ENCODE measurements at places on chromosomes 2 and 18.

DNA sequence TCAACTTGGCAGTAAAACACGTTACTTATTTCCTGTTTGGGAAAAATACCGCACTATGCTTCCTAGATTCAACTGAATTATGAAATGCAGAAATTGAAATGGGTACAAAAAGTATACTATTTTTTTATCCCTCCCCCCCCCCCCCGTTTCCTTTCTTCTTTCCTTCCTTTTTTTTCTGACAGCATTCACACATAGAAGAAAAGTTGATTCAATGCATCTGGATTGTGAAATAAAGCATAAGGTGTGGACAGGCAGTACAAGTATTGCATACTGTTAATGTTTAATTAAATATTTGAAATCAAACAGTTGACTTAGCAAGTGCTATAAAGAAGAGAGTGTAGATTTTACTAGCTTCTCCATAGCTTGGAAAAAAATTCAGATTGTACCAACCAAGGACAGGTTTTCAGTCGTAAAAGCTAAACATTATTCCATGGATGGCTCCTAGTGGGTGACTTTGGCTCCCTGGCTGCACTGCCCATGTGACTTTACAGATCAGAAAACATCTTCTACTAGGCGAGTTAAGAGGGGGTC is 21.6 kb upstream of the AGFG1 start:
- no peak for DNase-seq

DNA sequence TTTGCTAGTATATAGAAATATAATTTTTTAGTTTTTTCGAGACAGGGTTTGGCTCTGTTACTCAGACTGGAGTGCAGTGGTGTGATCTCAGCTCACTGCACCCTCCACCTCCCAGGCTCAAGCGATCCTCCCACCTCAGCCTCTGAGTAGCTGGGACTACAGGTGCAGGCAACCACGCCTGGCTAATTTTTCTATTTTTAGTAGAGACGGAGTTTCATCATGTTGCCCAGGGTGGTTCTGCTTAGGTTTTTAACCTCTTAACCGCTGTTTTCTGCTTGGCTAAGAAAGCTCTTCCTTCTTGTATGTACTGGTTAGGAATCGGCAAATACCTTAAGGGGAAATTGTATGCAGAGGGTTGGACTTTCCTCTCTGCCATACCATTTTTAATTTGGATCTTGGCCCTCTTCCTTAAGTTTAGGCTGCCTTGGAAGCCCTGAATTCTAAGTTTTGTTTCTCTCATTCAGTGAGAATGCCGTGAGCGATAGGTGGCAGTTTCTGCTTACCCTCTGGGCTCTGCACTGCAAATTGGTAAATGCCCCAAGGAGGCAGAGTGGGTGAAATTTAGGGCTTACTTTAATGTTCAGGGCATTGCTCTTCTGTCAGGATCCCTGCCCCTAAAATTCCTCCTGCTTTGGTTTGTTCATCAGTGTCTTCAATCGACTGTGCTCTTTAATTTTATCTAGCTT is 32.3 kb downstream of the EML6 start:
- no peak for DNase-seq

- no peak for DNase-seq
Observed at GRCh38 chr2:14843507-14844204, 211.1 kb downstream of the LRATD1 start.

DNA sequence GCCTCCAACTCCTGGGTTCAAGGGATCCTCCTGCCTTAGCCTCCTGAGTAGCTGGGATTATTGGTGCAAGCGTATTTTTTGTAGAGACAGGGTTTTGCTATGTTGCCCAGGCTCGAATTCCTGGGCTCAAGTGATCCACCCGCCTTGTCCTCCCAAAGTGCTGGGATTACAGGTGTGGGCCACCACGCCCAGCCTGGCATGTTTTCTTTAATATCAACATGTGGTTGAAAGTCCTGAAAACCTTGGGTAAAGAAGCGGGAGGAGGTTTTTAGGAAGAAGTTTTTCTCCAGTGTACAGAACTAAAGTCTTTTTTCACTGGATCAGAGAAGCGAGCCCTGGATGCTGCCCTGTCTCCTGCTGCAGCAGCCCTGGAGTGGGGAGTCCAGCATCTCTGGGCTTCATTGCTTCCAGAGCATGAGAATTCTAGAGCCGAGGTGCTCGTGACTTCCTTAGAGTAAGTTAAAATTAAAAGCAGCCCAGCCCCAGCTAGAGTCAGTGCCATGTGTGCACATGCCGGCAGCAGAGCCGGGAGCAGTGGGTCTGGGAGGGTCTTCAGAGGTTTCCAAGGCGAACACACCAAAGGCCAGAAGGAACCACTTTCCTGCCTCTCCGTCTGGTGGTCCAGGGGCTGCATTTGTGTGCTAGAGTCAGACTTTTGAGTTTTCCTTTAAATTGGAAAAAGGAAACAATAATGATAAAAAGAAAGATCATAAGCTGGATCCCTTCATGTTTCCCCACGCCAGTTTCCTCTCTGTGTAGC is 31.2 kb downstream of the ITGB1BP1 start:
- no peak for DNase-seq

DNA sequence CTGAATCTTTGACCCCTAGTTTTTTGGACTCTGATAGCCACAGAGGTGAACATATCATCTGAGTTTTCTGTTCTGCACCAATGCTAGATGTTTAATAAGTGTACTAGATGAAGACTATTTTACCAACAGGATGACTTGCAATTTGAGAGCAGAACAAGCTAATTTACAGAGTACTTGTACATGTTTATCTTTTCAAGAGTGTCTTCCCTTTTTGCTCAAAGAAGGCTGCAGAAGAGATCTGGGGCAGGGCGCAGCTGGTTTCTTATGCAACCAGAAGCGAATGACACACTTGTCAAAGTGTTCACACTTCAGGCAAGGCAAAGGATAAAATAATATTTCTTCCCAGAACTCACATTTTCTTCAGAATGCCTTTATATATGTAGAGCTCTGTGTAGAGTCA is 86.0 kb downstream of the VWA3B start:
- DNase-seq, result no peak

GRCh38 chr2:207258263-207258991 is 92.7 kb upstream of the KLF7 start:
- DNase-seq, result no peak

DNA sequence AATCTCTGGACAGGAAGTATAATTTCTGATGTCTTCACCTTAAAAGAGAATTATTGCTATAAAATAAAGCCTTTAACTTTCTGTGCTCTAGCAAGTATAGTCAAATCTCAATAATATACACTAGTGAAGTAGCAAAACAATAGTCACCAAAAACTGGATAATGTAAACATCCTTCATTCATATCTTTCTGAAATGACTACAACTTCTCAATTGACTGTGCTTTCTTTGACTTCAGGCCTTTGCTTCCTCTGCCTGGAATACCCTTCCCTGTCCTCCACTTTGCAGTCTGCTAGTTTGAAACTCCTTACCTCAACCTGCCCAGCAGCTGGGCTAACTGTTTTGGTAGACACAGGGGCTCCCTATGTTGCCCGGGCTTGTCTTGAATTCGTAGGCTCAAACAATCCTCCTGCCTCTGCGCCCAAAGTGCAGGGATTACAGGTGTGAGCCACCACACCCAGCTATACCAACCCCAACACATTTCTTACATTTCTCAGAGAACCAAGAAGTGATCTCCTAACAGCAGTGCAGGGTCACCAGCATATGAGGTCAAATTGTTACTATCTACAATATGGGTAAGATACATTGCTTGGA is 6.6 kb upstream of the PCBP1 start:
- no peak for DNase-seq

DNA sequence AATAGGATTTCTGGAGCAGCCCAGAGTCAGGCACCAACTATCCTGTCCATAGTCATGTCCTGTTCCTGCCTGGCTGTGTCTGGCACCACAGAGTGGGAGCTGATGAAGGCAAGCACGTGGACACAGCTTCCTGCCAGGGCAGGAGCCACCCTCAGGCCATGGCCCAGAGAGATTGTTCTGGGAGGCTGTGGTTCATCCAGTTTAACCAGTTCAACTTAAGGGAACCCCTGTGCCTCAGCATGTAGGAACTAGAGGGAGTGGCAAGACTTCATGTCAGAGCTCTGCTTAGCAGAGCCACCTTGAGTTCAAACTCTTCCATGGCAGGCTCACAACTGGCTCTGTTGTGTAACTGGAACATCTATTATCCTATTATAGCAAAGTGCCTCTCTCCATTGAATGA is 73.2 kb upstream of the NCKAP5 start:
- DNase-seq, result no peak

DNA sequence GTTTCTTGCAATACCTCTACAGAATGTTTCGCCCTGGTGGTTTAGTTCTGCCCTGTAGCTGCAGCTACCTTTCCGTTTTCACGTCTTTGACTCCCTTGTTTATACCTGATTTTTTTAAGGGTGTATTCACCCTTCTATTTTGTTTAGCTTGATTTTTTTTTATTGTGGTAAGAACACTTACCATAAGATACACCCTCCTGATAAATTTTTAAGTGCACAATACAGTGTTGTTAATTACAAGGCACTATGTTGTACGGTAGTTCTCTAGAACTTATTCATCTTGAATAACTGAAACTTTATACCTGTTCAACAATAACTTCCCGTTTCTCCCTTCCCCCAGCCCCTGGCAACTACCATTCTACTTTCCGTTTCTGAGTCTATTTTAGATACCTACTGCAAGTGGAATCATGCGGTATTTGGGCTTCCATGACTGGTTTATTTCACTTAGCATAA is 48.9 kb upstream of the NABP1 start:
- DNase-seq, result no peak

DNA sequence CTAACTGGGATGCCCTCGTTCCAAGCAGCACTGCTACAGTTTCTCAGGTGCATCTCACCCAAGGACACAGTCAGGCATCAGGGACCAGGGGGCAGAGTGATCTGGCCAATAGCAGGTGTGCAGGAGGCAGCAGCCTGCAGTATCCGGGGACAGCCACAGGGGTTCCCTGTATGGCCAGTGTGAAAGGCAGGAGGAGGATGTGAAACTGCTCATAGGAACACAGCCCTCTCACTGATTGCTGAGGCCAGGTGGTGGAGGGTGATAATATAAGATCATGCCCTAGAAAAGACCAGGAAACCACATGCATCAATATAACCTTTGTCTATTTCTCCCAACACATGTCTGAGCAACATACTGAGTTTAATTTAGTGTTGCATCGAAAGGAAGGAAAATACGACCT is 112.7 kb upstream of the TACR1 start:
- no peak for DNase-seq

- DNase-seq, result no peak
Observed at GRCh38 chr2:210606001-210606400, 49.6 kb downstream of the CPS1 start.

DNA sequence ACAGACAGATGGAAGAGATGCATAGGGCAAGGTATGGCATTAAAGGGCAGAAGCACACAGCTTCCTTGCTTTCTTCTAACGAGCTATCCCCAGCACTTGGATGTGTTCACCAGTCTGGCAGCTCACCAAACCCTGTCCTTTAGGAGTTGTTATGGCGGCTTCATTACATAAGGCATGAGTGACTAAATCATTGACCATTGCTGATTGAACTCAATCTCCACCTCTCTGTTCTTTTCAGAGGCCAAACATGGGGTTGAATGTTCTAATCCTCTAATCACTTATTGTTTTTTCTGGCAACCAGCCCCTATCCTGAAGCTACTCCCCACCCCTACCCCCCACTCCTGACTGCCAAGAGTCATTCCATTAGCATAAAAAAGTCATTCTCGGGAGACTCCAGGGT is 301.8 kb downstream of the XIRP2 start:
- no peak for DNase-seq

DNA sequence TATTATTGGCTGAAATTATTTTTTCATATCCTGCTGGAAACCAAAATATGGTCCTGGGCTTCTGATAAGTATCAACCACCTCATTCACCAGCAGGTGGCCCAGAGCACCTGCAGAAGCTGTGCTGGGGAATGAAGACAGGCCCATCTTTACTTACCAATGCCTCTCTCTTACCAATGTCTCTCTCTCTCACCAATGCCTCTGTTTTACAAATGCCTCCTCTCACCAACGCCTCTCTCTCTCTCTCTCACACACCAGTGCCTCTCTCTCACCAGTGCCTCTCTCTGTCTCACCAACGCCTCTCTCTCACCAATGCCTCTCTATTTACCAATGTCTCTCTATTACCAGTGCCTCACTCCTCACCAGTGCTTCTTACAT is 2.3 kb upstream of the MAL start:
- DNase-seq, result peak; percentile 32

DNA sequence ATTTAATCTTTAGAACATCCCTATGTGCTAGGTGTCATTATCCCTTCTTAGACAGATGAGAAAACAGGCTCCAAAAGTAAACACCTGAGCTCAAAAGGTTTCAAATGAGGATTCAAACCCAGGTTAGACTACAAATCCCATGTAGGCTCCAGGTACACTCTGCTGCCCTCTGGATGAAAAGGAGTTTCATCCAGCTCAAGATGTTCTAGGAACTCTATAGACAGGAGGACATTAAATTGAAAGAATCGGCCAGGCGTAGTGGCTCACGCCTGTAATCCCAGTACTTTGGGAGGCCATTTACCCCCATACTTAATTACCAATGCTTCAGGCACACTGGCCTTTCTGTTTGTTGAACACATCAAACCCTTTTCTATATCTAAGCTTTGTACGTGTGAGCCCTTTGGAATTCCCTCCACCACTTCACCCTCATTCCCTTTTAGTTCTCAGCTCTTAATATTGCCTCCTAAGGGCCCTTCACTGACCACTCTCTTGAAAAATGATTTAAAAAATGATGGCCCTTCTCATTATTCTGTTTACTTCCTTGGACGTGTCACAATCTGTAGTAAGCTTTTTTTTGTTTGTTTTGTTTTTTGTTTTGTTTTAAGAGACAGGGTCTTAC is 10.7 kb downstream of the SLC25A12 start:
- no peak for DNase-seq

GRCh38 chr2:49113046-49113445 is 41.3 kb downstream of the FSHR start:
- DNase-seq, result no peak

DNA sequence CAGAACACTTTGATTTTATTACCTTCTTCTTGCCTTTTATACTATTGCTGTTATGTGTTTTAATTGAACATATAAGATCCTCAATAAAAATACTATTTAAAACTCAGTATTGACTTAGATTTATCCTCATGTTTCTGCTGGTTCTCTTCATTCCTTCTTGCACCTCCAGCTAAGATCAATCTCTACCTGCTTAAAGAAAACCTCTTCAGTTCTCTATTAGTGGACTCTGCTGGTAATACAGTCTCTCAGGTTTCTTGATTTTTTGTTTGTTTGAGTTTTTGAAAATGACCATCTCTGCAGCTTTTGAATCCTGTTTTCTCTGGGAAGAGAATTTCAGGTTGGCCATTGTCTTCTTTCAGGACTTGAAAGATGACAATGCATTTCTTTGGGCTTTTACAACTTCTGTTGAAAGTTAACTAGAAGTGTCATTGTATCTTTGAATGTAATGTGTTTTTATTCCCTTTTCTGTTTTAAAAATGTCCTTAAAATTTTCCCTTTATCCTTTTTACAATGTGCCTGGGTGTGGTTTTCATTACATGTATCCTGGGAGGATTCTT is 29.8 kb upstream of the TMEM131 start:
- DNase-seq, result no peak

- no peak for DNase-seq
Observed at GRCh38 chr18:59272891-59273758, at the start of gene RAX. Gene RAX (minus strand): TSS chr18:59273454. CDS start chr18:59273206, 248 bp downstream.

All from activated T-helper 1 cell treated with anti-CD3 and anti-CD28 coated beads, Interleukin-2, amount 50 U/mL, for 16 hours (primary cell).